Left cardiac atrium (tissue), 4 donors: ENCODE measurements at places on chromosomes 5 and 9. TPM values are rescaled to one million over a fixed set of nuclear protein-coding genes. Genes with fewer than 3 reads are reported as not detected.
A peak's percentile ranks its signal among the peaks of the same experiment; 100 is the strongest.

DNA sequence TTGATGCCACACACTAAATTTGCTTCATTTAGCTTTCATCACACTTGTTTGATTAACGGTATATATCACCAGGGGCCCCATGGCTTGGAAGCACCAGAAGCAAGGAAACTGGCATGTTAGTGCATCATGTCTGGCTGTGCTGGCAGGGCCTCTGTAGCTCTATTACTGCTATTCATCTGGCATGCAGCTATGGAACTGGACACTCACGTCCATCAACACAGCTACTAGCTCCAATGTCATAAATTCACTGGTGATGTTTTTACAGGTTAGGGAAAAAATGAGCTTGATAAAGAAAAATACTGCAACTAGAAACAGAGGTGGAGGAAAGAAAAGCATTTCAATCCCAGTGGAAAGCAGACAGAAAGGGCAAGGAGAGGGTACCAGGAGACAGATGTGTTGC lies 343.2 kb downstream of the DEPDC1B start:
- no peak for DNase-seq

Gene THBS4
- total RNA-seq, result 9.2 TPM

GRCh38 chr5:143347046-143347445 lies 56.4 kb downstream of the NR3C1 start:
- DNase-seq, result no peak

- peak; percentile 59 for DNase-seq
Measured at GRCh38 chr5:176639981-176640380, 7.3 kb upstream of the TSPAN17 start.

Gene DOCK8
- 5.5 TPM for total RNA-seq

Gene SGCD
- total RNA-seq, result 93.4 TPM

DNA sequence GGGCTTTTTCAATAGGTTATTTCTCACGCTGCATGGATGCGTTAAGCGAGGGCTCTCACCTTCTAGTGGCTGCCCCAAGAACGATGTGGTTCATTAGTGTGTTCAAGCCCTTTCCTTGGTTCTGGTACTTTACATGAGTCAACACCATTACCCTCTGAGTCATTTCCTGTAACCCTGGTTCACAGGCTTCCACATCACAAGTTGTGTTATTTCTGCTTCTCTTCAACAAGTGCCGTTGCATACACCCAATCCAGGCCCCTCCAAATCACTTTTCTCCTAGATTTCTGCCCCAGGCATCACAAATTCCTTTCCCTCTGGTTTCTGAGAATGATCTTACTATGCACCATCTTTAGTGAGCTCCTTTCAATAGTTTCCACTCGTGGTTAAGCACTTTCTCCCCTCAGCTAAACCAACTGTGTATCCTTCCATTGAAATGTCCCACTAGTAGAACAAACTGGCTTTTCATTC lies 69.5 kb upstream of the RAD23B start:
- no peak for DNase-seq

GRCh38 chr5:96176022-96176421 lies 214.4 kb upstream of the ELL2 start:
- DNase-seq, result no peak
